ENCODE measurements at places on chromosomes 6 and 20.

GRCh38 chr6:71459162-71459561 is 170.6 kb downstream of the OGFRL1 start:
- no peak for DNase-seq

DNA sequence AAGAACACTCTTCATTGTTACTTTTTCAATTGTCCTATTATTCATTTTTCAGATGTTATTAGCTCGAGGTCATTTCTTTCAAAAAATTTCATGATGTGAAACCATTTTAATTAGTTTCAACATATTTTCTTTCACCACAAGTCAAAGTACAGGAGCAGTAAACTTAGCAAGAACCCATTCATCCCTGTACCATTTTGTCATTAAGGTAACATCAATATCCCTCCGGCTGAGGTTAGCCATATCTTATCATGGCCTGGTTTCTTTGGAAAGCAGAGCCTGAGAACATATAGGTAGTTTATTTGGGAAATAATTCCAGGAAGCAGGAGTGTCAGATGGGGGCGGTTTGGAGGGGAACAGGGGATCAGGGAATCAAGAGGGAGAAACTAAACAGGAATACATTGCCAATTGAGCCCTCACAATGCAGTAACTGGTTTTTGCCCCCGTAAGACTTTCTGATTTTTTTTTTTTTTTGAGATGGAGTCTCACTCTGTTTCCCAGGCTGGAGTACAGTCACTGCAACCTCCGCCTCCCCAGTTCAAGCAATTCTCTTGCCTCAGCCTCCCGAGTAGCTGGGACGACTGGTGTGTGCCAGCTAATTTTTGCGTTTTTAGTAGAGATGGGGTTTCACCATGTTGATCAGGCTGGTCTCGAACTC is 83.7 kb downstream of the MKKS start:
- DNase-seq: no peak

DNA sequence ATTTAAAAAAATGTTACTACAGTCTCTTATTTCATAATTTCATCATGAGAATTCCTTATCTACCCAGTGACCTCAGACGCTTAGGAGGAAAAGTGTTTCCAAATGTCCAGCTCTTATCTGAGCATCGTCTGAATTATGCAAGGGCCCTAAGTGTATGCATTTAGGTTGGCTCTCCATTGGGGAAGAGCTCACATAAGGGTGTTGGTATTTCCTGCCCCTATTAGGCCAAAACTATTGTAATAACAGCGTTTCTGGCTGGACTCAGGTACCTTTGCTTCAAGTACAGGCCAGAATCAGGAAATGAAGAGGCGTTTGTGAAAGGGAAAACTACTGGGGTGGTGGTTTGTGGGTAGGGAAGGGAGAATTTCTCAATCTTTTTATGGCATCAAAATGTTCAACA is 40.4 kb upstream of the SGK1 start:
- DNase-seq: no peak

DNA sequence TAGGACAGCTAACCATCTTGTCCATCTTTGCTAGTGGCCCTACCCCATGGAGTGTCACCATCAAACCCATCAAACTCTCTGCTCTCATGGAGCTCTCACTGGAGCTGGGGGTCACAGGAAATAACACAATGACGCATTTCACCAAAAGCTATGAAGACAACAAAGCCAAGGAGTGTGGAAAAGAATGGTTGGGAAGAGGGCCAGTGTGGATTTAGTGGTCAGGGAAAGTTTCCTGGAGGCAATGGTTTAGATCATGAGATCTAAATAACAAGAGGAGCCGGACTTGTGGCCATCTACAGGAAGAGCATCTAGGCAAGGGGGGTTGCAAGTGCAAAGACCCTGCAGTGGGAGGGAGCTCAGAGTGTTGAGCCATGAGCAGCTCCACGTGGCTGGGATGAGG is 189.5 kb downstream of the BMP7 start:
- DNase-seq: no peak

DNA sequence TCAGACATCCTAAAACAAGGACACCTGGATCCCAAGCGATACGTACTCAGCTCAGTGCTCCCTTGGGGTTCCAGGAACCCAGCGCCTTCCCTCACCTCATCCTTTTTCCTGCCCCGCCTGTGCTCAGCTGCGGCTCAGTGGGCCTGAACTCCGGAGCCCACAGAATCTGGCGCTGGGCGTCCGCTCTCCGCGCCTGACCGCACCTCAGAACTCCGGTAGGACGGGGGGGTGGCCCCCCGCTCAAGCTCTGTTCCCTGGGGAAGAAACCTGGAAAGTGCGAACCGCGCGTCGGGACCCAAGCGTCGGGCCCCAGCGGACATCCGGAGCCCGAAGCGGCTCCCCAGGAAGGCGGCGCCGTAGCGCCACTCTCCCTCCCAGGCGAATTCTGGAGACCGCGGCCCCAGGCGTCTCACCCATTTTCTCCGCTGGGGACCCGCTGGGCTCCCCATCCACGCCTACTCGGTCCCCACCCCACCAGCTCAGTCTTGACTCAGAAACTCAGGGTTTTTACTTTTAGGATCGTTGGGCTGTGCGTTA is 336 bp upstream of the LY6G5C start:
- no peak for DNase-seq

GRCh38 chr6:16437095-16437494 is 198.7 kb downstream of the GMPR start:
- DNase-seq: no peak

Data from substantia nigra (tissue), 51 donors.